Activated CD4-positive, alpha-beta T cell treated with anti-CD3 and anti-CD28 coated beads, Interleukin-10, Interleukin-2, amounts not matched to agents 100 ng/mL and 50 ng/mL, durations not matched to agents 16 hours and 8 hours (primary cell): ENCODE measurements at places on chromosomes 3 and 15.

DNA sequence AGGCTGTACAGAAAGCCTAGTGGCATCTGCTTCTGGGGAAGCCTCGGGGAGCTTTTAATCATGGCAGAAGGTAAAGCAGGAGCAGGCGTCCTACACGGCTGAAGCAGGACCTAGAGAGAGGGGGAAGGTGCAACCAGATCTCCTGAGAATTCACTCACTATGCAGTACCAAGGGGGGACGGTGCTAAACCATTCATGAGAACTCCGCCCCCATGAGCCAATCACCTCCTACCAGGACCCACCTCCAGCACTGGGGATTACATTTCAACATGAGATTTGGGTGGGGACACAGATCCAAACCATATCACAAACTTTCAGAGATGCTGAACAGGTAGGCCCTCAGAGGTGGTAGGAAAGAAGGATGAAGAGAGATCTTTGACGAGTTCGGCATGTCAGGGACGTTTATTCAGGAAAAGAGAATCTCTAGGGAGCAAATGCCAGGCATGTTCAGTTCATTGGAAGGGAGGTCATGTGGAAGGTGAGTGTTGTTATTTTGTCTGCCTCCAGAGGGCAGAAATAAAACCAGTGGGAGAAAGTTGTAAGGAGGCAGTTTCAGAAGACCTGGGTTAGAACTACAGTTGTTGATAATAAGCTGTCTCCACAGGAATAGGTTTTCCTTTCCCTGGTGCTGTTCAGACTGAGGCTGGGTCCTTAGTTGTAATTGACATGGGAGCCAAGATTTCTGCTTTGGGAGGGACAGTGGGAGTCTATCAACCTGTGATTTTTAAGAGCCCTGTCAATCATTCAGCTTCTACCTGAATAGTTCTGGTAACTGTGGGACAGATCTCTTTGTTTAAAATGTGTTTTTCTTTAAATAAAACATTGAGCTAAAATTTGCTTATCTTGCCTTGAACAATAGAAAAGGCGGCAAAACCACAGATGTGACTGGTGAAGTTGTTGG is 4.3 kb upstream of the FNDC3B start:
- DNase-seq = peak; percentile 48

DNA sequence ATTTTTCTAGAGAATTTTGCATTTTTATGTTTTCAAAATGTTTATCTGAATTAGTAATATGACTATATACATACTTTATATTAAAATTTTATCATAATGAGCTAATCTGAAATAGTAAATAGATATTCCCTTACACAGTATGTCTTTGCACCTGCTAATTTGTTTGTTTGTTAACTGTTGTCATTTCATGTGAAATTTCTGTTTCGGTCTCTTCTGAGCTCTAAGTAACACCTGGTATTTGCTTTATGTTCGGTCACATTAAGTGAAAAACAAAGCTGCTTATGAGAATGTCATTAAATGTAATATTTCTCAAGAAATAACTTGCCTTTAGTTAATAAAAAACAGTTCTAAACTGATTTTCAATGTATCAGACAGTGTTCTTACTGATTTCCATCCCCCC is 61.1 kb downstream of the FNDC3B start:
- no peak for DNase-seq

GRCh38 chr3:105719791-105720190 is 149.0 kb downstream of the CBLB start:
- no peak for DNase-seq

- no peak for DNase-seq
These were observed 44.2 kb downstream of the CMTM8 start for GRCh38 chr3:32282578-32283154.

- DNase-seq = peak; percentile 41
These were observed 64.8 kb downstream of the RFTN1 start for GRCh38 chr3:16448639-16449070.

DNA sequence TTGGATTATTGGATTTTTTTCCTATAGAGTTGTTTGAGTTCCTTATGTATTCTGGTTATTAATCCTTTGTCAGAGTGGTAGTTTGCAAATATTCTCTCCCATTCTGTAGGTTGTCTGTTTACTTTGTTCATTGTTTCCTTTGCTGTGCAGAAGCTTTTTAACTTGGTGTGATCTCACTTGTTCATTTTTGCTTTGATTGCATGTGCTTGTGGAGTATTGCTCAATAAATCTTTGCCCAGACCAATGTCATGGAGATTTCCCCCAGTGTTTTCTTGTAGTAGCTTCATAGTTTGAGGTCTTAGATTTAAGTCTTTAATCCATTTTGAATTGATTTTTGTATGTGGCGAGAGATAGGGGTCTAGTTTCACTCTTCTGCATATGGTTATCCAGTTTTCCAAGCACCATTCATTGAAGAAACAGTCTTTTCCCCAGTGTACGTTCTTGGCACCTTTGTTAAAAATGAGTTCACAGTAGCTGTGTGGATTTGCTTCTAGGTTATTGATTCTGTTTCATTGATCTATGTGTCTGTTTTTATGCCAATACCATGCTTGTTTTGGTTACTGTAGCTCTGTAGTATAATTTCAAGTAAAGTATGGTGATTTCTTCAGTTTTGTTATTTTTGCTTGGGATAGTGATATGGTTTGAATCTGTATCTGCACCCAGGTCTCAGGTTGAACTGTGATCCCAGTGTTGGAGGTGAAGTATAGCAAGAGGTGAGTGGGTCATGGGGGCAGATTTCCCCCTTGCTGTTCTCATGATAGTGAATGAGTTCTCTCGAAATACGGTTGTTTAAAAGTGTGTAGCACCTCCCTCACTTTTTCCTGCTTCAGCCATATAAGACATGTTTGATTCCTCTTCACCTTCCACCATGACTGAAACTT is 46.1 kb upstream of the TNFSF10 start:
- no peak for DNase-seq

DNA sequence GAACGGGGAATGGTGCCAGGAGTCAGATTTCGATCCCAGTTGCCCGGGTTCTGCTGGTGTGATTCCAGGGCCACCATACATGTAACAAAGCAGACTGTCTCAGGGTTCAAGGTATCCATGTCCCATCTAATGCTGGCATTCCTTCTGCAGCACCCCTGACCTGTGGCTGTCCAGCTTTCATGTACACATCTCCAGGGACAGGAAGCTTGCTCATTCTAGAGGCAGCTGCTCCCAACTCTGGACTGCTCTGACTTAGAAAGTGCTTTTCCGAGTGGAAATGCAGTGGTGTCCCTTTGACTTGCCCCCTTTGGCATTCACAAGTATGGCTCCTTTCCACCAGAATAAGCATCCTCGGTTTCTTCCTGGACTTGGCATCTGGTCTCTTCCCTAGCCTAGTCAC is 30.9 kb downstream of the PML start:
- no peak for DNase-seq

GRCh38 chr15:61380270-61380669 is 151.2 kb upstream of the RORA start:
- DNase-seq = no peak

DNA sequence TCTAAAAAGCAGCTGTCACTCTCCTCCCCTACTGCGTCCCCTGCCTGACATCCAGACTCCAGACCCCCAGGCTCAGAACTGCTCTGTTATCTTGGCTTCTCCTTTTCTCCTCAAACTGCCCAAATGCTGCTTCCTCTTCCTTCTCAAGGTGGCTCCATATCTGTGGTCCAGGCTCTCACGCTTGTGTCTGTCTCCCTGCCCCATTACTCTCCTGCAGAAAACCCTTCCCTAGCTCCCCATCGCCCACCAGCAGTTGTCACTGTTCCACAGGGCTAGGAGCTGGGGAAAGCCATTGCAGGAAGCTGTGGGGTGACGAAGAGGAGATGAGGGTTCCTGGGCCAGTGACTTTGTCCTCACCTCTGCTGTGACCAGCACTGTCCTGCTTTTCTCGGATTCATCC is 30.7 kb upstream of the CGNL1 start:
- DNase-seq = no peak

GRCh38 chr3:193174140-193174539 is 66.9 kb upstream of the PLAAT1 start:
- DNase-seq = no peak

GRCh38 chr3:56792193-56792592 is 9.6 kb downstream of the ARHGEF3 start:
- DNase-seq = no peak

DNA sequence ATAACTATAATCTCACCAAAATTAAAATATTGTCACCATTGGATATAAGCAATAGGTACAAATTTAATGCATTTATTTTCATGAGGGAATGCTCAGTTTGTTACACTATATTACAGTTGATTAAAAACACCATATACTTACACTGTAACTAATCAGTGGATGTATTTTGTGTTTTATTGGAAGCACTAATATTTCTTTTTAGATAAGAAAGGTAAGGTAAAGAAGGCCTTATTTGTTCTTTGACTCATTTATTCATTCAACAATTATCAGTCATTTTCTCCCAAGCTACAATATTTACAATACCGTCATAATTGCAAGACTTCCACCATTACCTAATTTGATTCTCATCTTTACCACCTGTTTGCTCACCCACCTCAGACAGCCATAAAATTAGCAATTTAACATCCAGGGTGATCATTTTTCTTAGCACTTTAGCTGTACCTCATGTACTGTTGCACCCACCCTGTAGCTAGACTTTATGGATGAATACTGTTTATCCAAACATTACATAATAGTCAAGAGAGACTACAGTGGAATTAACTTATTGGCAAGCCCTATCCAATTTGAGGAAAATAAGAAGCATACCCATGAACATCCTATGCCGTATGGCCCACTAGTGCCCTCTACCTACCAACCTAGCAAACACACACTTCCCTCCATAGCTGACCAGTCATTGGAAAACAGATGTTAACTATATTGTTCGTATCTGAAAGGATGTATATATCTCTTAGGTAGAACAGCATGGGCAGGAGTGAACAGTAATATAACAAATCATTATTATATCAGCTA is 229.6 kb downstream of the BBX start:
- peak; percentile 21 for DNase-seq
